ENCODE measurements at places on chromosomes 6 and 20. TPM values are rescaled to one million over a fixed set of nuclear protein-coding genes. Genes with fewer than 3 reads are reported as not detected.

Gene LZTS3
- total RNA-seq, result 54.1 TPM

Gene RBCK1
- total RNA-seq, result 133 TPM

Gene BHLHE23
- not detected for total RNA-seq

Gene CASS4
- 2.0 TPM for total RNA-seq

Gene SLC17A3
- 0.29 TPM for total RNA-seq

Gene TGM3
- 1.4 TPM for total RNA-seq

Gene ZNFX1
- total RNA-seq, result 35.3 TPM
